ENCODE measurements at places on chromosomes 12 and 14. TPM values are rescaled to one million over a fixed set of nuclear protein-coding genes. Genes with fewer than 3 reads are reported as not detected.

The RASSF8 gene
- 74.3 TPM for total RNA-seq

The SERPINA10 gene
- not detected for total RNA-seq

The TAS2R19 gene
- 3.7 TPM for total RNA-seq

The GDF3 gene
- not detected for total RNA-seq

DNA sequence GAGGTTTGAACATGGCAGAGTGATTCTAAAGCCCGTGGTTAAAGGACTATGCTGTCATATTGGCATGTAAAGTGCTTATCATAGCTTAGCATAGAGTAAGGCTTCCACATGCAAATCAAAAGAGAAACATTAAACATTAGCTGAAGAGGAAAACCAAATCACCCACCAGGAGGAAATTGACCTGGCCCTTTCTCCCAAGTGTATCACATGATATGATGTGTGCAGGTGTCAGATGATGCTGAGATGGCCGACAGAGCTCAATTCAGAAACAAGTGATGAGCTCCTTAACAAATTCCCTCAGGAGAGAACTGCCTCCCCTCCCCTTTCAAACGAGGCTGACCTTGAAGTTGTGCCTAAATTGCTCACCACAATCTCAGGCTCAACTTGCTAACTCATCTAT is 217.1 kb upstream of the BTG1 start:
- no peak overlapping the region for H3K27ac ChIP-seq
- no peak for DNase-seq
- H3K4me3 ChIP-seq: no peak overlapping the region
- H3K36me3 ChIP-seq: no peaks in the 10 kb centered on the region

DNA sequence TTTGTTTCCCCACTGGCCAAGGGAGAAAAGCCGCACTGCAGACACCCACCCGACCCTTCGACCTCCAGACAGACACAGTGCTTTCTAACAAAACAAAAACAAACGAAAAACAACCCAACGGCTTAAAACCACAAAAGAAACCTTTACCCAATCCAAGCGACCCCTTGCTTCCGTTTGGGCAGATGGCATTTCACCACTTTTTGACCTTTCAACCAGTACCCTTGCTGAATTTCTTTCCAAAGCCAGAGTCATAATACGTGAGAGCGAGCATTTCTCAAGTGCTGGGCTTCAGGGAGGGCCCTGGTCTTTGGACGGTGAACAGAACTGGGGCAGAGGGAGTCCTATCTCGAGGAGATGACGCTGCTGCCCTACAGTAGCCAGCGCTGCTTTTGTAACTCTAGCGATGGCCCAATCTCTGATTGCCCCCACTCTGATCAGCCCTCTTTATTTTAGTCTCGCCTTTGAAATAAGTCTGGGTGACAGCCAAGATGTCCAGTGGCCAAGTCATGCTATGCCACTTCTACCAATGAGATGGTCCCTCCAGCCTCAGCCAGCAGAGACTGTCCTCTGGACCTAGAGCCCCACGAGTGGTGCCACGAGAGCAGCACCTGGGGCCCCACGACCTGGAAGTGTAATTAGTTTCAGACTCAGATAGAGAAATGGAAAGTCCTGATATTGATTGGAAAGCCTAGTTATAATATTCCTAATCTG is 21.9 kb upstream of the ADIPOR2 start:
- no peaks in the 10 kb centered on the region for H3K36me3 ChIP-seq
- H3K27me3 ChIP-seq: peaks cover 5% of the 10 kb centered on the region
- H3K4me3 ChIP-seq: peak overlapping the region; percentile 26
- DNase-seq: no peak

DNA sequence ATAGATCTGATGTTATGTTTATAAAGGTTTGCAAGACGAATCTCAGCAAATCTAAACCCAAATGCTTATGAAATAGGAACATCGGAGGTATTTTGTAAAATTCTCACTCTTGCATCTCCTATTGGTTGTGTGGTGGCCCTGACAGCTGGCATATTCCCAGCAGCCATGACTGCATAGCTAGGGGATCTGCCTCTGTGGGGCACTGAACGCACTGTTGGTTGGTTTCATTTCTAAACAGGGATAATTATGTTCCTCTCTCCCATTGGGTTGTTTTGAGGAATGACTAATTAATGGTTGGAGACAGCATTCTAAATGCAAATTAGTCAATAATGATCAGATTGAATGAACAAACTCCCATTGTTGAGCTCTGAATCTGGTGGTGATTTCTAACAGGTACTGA is 2.7 kb upstream of the BEST3 start:
- no peak for DNase-seq
- H3K27me3 ChIP-seq: peaks cover 3% of the 10 kb centered on the region
- no peaks in the 10 kb centered on the region for H3K36me3 ChIP-seq
- no peaks in the 10 kb centered on the region for H3K4me1 ChIP-seq

DNA sequence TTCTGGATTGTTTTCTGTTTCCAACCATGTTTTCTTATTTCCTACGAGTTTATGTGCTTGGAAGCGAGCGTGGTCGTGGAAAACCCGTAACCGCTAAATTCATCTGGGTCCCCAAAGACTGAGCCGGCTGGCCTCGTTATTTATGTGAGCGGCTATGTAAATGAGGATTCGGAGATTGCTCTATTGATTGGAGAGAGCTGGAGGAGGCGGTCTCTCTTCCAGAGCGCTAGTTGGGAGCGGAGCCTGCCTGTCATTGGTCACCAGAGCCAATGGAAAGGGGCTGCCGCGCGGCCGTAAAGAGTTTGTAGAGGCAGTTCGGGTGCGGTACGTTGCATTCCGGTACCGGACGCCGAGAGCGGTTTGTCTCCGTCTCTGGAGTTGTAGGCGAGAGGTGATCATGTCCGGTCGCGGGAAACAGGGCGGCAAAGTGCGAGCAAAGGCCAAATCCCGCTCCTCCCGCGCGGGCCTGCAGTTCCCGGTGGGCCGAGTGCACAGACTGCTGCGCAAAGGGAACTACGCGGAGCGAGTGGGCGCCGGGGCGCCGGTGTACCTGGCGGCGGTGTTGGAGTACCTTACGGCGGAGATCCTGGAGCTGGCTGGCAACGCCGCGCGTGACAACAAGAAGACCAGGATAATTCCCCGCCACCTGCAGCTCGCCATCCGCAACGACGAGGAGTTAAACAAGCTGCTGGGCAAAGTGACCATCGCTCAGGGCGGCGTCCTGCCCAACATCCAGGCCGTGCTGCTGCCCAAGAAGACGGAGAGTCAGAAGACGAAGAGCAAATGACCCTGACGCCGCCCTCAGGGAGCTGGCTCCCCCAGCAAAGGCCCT is 29.0 kb downstream of the WBP11 start:
- peak overlapping the region; percentile 99 for H3K27ac ChIP-seq
- peaks cover 52% of the 10 kb centered on the region for H3K4me1 ChIP-seq
- no peaks in the 10 kb centered on the region for H3K27me3 ChIP-seq
- peak overlapping the region; percentile 94 for H3K4me3 ChIP-seq
- peak; percentile 95 for DNase-seq

DNA sequence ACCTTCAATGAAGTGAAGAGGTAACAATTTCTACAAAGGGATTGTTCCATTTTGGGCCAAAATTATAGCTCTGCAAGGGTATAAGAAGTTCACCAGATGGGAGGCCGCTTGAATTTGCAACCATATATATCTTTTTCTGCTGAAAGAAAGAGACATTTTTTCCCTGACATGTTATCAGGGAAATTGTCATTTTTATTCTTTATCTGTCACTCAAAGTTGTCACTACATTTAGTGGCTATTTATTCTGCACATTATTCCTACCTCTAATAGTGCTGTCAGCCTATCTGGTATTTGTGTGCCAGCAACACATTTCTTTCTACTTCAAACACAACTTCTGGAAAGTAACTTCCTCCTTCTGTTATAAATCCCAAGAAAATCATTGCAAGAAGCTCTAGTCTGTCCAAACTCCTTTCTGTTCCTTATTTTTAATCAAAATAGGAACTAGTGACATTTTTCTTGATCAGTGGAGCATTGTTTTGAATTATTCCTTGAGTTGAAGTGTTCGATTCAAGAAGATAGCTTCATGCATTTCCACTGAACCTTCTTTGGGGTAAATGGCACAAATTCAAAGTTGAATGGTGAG is 137.9 kb upstream of the ATP2B1 start:
- no peak overlapping the region for H3K4me3 ChIP-seq
- no peaks in the 10 kb centered on the region for H3K27me3 ChIP-seq
- H3K4me1 ChIP-seq: no peaks in the 10 kb centered on the region
- no peak overlapping the region for H3K27ac ChIP-seq
- no peaks in the 10 kb centered on the region for H3K36me3 ChIP-seq
- no peak for DNase-seq

DNA sequence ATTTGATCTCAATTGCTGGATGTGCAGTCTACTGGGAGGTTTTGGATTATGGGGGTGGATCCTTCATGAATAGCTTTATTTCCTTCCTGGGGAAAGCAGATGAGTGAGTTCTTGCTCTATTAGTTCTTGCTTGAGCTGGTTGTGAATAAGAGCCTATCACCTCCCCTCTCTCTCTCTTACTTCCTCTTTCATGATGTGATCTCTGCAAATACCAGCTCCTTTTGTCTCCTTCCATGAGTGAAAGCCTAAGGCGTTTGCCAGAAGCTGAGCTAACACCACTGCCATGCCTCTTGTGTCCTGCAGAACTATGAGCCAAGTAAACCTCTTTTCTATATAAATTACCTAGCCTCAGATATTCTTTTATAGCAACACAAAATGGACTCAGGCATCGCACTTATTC is 302.7 kb downstream of the CCER1 start:
- no peaks in the 10 kb centered on the region for H3K36me3 ChIP-seq
- DNase-seq: no peak
- H3K27me3 ChIP-seq: no peaks in the 10 kb centered on the region
- H3K4me3 ChIP-seq: no peak overlapping the region
- no peak overlapping the region for H3K27ac ChIP-seq
- peaks cover 3% of the 10 kb centered on the region for H3K4me1 ChIP-seq

- no peaks in the 10 kb centered on the region for H3K4me1 ChIP-seq
- DNase-seq: no peak
- H3K36me3 ChIP-seq: peaks cover under 1% of the 10 kb centered on the region
Measured at GRCh38 chr12:109762071-109762672, 48.5 kb downstream of the FAM222A start.

DNA sequence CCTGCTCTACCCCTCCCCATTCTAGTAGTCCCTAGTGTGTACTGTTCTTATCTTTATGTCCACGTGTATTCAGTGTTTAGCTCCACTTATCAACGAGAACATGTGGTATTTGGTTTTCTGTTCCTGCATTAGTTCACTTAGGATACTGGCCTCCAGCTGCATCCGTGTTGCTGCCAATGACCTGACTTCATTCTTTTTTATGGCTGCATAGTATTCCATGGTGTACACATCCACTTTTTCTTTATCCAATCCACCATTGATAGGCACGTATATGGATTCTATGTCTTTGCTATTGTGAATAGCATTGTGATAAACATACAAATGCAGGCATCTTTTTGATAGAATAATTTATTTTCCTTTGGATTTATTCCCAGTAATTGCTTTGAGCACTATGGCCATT is 327.7 kb downstream of the DUSP6 start:
- H3K4me3 ChIP-seq: no peak overlapping the region
- H3K27ac ChIP-seq: no peak overlapping the region

DNA sequence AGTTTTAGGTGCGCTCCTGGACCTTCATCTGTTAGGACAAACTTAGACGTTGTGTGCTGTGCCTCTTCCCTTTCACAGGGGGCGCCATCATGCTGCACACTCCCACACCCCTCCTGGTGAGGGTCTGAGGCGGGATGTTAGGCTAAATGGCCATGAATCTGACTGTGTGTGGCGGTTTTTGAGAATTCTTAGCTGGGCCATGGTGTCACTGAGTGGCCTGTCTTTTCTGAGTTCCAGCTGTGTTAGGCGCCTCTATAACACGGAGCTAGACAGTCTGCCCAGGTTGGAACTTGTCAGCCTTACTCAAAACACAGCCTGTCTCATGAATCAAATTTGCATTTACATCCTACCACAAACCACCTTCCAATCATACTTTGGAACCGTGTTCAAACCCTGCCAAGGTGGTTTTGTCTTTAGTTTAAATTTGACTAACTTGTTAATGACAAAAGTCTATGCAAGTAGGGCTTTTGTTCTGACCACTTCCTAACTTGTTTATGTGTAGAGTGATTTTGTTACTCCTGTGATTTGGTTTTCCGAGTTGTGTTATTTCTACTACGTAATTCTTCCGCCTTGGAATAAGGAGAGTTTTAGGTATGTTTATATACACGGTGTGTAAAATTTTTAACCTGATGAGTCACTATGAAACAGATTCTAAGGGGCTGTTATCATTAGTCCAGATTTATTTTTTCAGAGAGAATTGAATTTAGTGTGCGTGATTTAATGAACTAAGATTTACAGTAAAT is 19.6 kb downstream of the ACVR1B start:
- peak overlapping the region; percentile 43 for H3K4me3 ChIP-seq
- H3K4me1 ChIP-seq: peaks cover 45% of the 10 kb centered on the region
- DNase-seq: no peak
- peak overlapping the region; percentile 75 for H3K27ac ChIP-seq
- H3K27me3 ChIP-seq: no peaks in the 10 kb centered on the region
- H3K36me3 ChIP-seq: peaks cover 7% of the 10 kb centered on the region

DNA sequence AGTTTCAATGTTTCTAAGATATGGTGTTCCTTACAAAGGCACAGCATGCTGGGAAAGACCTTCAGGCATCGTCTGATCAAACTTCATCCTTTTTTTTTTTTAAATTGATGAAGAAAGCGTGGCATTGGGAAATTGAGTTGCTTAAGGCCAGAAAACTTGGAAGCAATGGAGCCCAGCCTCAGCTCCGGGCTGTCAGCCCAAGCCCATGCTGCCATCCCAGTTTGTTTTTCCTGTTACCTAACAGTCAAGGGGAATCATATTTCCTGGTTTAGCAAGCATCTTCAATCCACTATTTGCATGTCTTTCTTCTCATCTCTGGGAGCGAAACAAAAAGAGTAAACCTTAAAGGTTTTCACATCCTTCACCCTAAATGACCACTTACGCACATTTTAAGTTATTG is 200.2 kb downstream of the CHST11 start:
- peaks cover 9% of the 10 kb centered on the region for H3K4me1 ChIP-seq
- H3K36me3 ChIP-seq: no peaks in the 10 kb centered on the region
- no peaks in the 10 kb centered on the region for H3K27me3 ChIP-seq
- no peak for DNase-seq
- H3K4me3 ChIP-seq: no peak overlapping the region

DNA sequence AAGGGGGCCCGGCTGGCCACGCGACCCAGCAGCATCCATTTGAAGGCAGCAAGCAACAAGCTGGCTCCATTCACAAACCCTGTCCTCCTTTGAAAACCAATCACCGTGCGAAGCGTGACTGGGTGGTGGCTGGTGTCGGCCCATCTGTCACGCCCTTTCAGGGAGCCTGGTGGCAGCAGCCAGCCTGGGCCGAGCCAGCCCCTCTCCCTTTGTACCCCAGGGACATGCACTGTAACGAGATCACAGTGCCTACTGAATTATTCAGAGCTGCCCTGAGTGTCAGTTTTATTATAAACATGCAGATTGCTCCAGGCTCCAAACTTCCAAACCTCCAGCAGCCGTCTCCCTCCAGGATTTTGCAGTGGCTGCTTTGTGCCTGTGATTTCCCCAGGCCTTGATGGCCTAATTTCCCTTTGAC is 22.3 kb upstream of the CTDSP2 start:
- H3K4me1 ChIP-seq: peaks cover 30% of the 10 kb centered on the region
- H3K36me3 ChIP-seq: no peaks in the 10 kb centered on the region
- peak overlapping the region; percentile 56 for H3K27ac ChIP-seq
- no peak overlapping the region for H3K4me3 ChIP-seq
